ENCODE measurements at places on chromosomes 16 and 17. TPM values are rescaled to one million over a fixed set of nuclear protein-coding genes. Genes with fewer than 3 reads are reported as not detected.

Gene DNASE1L2
- total RNA-seq, result 2.3 TPM

Gene SLC5A10
- not detected for total RNA-seq

Gene RASL10B
- 2.4 TPM for total RNA-seq

Gene SPNS2
- total RNA-seq, result 23.9 TPM

Gene SOX8
- total RNA-seq, result 10.1 TPM

Gene SOX15
- 2.8 TPM for total RNA-seq

Gene LCMT1
- 42.5 TPM for total RNA-seq

Gene KRTAP9-2
- total RNA-seq, result not detected

Gene EPOP
- total RNA-seq, result 3.3 TPM

Gene AGRP
- total RNA-seq, result not detected

Gene PGAP6
- total RNA-seq, result 38.7 TPM
